ENCODE measurements at places on chromosomes 3 and 15.

DNA sequence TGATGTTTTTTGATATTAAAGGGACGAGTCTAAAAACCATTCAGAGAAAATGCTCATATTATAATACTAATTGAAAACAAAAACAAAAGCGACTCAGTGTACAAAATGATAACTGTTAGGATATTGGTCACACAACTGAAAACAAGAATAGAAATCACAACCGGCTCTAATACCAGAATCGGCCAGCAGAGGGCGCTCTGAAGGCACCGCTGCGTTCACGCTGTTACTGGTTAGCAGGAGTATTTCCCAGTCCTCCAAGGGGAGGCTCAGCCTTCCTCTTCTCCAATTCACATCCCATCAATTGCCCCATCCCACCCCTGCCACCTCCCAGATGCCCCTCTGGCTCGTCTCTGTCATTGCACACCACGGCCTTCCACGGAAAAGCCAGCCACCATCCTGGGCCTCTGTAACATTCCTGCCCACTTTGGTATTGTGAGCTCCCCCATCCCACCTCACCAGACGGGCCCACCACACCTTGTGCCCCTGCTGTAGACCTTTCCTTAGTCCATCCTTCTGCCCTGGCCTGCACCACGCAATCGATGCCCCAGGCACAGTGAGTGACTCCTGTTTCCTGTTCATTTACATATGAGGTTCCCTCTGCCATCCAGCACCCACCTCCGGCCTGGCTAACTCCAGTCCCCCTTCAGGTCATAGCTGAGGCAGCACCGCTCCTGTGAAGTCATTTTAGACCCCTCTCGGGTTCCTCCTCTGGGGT lies 8.5 kb downstream of the FAM107A start:
- peak; percentile 58 for DNase-seq

DNA sequence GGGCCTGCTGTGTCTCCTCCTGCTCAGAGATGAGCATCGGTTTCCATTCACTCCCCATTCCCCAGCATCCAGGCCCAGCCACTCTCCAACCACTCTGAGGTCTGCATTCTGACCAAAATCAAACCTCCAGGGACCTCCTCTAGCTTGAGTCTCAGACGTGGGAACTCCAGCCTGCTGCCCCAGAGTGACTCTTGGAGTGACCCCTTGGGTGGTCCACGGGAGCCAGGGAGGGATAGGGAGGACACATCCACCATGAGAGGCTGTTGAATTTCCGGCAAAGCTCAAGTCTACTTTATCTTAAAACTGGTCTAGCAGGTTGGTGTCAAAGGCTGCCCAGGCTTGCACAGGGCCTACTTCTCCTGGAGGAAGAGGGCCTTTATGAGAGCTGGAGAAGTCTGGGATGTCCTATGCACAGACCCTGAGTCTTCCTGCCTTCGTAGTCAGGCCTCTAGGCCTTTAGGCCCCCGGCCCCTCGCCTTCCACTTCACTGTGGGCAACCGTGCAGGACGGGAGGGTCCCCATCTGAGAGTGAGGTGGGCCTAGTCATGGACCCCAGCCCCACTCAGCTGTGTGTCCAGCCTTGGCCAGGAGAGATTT lies 8.9 kb downstream of the CISH start:
- no peak for DNase-seq

GRCh38 chr15:57386976-57387375 lies 10.7 kb downstream of the CGNL1 start:
- DNase-seq: no peak

- DNase-seq: peak; percentile 26
Observed at GRCh38 chr15:65790694-65791334, 1.3 kb downstream of the DENND4A start.

DNA sequence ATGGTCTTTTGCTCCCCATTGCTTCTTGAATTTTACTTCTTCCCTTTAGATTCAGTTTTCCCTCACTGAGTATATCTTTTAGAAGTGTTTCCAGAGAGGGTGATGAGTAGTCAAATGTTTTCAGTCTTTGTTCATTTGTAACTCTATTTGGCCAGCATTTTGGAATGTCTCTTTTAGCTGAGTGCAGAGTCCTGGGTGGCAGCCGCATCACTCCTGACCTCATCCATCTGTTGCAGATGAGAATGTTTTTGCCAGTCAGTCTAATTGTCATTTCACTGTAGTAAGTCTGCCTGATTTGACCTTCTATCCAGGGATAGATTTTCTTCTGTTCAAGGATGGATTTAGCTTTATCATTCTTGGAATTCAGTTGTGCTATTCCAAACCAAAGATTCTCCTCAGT lies 7.3 kb downstream of the SRPRB start:
- no peak for DNase-seq

GRCh38 chr3:155024006-155024638 lies 56.0 kb upstream of the MME start:
- DNase-seq: no peak

- no peak for DNase-seq
Observed at GRCh38 chr3:112579697-112580096, 17.9 kb downstream of the SLC35A5 start.

GRCh38 chr3:42302924-42303634 lies 37.1 kb upstream of the CCK start:
- DNase-seq: no peak

GRCh38 chr15:38879909-38880471 lies 315.4 kb upstream of the RASGRP1 start:
- no peak for DNase-seq

- no peak for DNase-seq
Observed at GRCh38 chr3:151016478-151016795, 43.9 kb upstream of the CLRN1 start.

GRCh38 chr3:45082142-45082538 lies 56.0 kb downstream of the CLEC3B start:
- DNase-seq: no peak

GRCh38 chr15:68598171-68599152 lies 19.7 kb downstream of the CORO2B start:
- DNase-seq: no peak

DNA sequence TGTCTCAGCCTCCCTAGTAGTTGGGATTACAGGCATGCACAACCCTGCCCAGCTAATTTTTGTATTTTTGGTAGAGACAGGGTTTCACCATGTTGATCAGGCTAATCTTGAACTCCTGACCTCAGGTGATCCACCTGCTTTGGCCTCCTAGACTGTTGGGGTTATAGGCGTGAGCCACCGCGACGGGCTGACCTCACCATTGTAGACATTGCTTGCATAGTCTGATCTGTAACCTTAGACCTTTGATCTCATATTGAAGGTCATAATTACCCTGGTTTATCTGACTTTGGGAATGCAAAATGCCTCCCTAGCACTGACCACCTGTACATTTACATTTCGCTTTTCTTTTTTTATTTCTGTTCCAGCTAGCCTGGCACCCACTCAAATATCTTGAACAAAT lies 31.2 kb downstream of the ADGRG7 start:
- no peak for DNase-seq

DNA sequence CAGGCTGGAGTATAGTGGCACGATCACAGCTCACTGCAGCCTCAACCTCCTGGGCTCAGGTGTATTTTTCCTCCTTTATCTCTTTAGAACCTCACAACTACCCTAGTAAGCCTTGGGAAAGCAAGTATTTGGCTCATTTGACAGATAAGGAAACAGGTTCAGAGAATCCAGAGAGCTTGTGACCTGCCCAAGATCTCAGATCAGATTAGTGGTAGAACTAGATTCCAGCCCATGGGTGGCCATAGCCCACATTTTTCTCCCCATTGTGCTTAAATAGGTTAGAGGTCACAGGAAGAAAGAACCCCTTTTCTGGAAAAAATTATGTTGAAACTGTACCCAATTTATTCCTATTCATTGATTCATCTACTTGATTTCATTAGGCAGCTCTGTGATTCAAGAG lies 64.3 kb downstream of the TSC22D2 start:
- no peak for DNase-seq

- DNase-seq: no peak
Observed at GRCh38 chr3:66803206-66803605, 194.9 kb upstream of the KBTBD8 start.

GRCh38 chr3:71543371-71544016 lies 40.0 kb downstream of the FOXP1 start:
- DNase-seq: no peak

DNA sequence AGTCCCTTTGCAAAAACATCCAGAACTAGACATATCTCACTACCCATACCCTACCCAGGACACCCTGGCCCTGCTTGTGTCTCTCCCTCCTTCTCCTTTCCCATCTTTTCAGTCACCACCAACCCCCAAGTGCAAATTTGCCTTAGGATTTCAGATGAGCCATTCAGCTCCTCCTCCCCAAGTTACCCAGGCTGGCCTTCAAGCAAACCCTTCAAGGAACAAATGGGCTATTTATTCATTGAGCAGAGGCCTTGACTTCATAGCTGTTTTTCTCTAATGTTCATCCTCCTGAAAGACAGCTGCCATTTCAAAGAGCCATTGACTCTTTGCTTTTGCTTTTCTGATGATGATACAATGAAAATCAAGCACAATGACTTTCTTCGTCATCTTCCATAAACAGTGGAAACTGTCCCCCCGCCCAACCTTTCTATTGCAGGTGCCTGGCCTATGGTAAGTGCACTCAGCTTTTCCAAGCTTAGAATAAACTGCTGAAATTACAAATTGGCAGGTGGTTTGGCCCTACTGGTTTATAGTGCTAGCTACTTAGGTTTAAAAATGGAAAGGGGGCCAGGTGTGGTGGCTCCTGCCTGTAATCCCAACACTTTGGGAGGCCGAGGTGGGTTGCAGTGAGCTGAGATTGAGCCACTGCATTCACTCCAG lies 26.1 kb upstream of the KLHL6 start:
- DNase-seq: no peak

DNA sequence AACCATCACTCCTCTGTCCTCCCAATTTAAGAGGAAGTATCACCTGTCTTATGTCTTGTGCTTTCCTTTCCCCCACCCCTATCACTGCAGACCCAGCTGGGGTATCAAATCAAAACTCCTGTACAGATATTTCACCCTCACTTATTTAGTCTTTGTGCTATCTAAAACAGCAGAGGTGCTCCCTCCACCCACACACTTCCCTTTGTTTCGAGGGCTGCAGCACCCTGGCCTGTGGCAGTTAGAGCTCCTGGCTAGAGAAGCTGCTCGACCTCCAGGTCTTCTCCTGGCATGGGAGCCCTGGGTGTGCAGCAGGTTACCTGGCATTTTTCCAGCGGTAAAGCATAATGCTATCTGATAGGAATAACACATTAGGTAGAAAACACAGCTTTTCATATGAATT lies 181.4 kb upstream of the BCL6 start:
- DNase-seq: no peak

DNA sequence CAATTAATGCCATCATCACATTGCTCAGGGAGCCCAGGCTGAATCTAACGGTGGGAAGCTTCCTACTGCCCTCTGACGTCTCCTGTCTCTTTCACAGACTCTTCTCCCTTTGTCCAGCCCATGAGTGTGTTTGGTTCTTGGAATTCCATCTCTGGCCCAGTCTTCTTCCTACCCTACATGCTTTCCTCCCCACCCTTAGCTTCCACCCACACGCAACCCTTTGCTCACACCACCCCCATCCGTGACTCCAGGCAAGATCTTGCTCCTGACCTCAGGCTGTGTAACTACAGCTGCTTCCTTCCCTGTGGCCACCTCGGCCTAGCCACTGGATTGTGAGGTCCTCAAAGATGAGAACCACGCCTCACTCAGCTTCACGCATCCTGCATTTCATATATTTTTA lies 72.3 kb upstream of the THBS1 start:
- no peak for DNase-seq

DNA sequence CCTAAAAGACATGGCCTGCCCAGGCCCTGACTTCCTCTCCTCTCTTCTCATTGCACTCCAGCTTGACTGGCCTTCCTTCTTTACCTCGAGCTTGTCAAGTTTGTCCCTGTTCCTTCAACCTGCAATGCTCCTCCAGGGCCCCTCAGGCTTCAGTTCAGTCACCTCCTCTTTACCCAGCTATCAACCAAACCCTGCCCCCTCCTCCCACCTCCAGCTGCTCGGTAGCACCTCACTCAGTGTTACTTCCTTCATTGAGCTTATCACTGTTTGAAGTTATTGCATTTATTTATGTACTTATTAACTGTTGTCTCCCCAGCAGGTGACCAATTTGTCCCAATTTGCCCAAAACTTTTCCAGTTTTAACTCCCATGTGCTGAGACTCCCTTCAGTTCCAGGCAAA lies 95.8 kb upstream of the UBE2E1 start:
- no peak for DNase-seq

DNA sequence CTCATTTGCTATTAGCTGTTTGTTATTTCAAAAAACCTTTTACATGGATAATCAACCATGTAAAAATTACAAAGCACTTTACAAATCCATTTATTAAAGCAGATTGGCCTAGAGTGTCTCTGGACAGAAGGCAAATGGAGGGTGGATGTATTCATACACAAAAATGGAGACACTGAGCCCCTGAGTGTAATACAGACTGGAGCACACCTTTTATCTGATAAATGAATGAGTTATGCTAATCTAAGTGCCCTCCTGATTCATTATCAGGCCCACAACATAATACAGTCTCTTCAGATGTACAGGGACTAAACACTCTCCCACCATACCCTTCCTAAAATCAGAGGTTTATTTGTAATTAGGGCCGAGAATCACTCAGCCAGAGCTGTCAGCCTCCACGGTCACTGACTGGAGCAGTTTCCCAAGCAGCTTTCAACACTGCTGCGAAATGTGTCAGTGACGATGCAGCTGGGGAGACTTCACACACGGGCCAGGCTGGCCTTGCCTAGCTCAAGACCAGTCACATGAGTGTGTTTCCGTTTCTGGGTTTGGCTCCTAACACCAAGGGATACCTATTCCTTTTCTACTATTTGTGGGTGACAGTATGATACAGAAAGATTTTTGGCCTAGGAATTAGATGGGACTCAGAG lies 271.8 kb downstream of the ZIC1 start:
- no peak for DNase-seq

- DNase-seq: no peak
Observed at GRCh38 chr3:99966662-99967416, 147.5 kb downstream of the FILIP1L start.

- DNase-seq: no peak
Observed at GRCh38 chr3:82157952-82158351, 396.5 kb upstream of the GBE1 start.

GRCh38 chr15:62344806-62345539 lies 179.9 kb upstream of the C2CD4B start:
- DNase-seq: peak; percentile 67

DNA sequence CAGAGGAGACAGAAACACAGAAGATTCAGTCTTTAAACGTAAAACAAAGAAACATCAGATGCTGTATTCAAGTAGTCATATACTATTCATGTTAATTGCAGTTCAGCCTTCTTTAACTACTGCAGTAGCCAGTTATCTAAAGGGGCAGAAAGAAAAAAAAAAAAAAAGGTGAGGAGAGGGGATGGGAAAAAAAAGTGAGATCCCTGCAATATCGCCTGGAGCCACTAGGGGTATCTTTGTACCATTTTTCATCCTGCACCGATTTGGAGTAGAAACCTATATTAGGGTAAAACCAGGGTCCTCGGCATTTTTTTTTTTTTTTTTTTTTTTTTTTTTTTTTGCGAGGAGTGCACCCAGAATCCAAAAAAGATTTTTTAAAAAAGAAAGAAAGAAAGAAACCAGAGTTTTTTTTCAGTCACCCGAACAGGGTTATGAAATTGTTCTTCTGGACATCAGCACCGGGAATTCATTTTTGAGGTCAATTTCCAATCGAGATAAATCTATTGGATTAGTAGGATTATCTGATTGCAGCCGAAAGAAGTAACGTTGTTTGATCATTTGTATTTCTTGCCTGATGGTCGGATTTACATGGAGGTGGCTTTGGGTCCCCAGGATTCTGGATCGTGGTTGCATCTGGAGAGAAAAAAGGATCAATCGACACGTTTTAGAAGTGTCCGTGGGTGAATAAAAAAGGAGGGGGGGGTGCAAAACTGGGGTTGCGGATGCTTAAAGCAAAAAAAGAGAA lies 186.7 kb downstream of the NLGN1 start:
- no peak for DNase-seq

- no peak for DNase-seq
Observed at GRCh38 chr3:180175572-180175971, 138.8 kb upstream of the PEX5L start.

Data from CD4-positive, alpha-beta T cell treated with Interleukin-4 for 1 hour (primary cell).